Omental fat pad (tissue), 4 donors: ENCODE measurements at places on chromosomes 12 and 14.

DNA sequence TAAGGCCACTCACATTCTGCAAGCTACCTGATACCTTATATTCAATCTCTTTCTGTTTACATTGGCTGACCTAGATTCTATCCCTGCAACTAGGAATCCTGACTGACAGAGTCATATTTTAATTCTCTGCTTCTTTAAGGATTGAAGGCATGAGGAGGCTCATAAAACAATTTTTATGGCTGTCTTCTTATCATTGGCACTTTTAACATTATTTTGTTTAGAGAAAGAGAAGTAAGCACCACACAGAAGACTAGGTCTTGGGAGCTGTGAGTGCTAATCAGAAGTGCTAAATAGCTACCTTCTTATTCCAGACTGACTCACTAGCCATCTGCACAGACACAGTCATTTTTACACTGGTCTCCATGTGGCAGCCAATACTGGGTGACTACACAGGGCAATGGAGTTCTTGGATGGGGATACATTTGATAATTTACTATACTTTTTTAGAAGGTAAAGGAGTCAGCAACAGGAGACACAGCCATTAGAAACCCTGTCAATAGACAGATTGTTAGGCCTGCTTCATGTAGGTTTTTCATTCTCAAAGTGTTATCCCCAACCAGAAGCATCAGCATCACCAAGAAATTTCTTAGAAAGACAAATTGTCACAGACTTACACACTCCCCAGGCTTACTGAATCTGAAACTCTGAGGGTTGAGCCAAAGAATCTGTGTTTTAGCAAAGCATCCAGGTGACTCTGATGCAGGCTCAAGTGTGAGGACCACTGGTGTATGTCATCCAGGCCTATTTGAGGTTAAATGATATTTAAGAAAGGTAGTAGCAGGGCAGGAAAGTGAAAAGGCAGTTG, 214.1 kb downstream of the DUSP6 start:
- no peak for DNase-seq

GRCh38 chr12:101841069-101841468, 10.3 kb upstream of the GNPTAB start:
- no peak for DNase-seq

GRCh38 chr12:30970559-30971197, 44.1 kb downstream of the TSPAN11 start:
- no peak for DNase-seq

- DNase-seq: peak; percentile 7
These were observed 40.2 kb downstream of the CYP46A1 start for GRCh38 chr14:99724196-99724891.

- DNase-seq: no peak
These were observed 1.5 kb downstream of the TMEM132C start for GRCh38 chr12:128268379-128268995.

- DNase-seq: no peak
These were observed 191.5 kb upstream of the BTG1 start for GRCh38 chr12:92337128-92337527.

GRCh38 chr14:74737753-74738325, 24.9 kb downstream of the FCF1 start:
- DNase-seq: no peak

DNA sequence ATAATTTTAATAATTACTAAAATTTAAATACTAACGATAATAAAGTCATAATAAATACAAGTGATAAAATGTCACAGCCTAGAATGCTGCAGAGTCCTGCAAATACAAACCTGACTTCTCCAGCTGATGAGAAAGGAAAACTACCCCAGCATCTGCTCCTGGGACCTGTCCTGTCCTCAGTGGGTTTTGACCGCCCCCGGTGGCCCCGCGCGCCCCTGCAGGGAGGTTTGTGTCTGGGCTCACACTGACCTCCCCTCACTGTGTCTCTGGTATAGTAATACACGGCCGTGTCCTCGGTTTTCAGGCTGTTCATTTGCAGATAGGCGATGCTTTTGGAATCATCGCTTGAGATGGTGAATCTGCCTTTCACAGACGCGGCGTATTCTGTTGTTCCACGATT, 1139.4 kb downstream of the TMEM121 start:
- DNase-seq: no peak
